Fibroblast of skin of left quadriceps (primary cell): ENCODE measurements at places on chromosomes 1 and 21.

DNA sequence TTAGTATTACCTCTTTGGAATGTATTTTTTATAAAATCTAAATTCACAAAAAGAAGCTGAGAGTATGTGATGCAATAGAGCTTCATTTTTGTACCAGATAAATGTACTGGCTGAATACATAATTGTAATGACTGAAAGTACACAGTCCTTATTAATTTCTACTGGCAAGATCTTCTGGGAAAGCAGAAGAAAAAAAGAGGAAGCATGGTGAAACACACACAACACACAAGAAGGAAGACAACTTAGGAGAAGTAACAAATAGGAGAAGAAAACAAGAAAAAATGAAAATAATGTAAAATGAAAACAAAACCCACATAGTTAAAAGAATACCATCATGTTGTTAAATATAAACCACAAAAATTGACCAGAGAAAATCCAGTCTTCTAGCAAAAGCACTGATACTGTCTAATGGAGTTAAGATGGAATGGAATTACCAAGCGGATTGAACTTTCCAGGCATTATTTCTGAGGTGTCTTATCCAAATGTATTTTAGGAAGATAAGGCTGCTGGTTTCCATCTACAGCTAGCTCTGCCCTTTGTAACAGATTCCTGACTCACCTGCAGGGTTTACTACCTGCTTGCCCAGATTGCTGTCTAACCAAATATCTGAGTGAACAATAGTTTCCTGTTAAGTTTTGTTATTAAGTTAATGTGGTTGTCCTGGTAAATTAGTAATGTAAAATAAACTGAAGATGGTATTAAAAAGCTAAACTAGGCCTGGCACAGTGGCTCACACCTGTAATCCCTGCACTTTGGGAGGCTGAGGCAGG lies 4.5 kb upstream of the COP1 start:
- DNase-seq: no peak

DNA sequence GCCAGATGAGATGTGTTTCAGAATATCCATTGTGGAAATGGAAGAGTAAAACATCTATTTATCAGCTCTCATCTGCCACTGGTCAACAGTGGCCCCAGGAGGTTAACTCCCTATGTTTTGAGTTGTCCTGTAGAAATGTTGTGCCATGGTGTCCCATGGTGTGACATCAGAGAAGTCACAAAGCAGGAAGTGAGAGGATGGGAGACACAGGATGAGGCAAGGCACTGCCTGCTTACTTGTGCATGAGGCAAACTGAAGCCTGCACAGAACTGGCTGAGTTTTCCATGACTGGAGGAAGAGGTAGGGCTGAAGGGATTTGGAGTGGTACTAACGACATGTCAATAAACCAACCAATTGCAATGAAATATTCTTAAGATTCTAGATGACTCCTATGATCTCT lies 131.5 kb upstream of the ZNF644 start:
- no peak for DNase-seq

DNA sequence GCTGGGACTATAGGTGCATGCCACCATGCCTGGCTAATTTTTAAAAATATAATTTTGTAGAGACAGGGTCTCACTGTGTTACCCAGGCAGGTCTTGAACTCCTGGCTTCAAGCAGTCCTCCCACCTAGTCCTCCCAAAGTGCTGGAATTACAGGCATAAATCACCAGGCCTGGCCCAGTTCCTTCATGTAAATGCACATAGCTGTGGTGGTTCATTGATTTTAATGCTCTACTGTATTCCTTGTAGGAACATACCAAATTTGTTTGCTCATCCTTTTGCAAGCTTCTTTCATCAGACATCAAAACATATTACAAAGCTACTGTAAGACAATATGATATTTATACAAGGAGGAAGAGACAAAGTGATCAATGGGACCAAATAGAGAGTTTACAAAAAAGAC lies 237.5 kb upstream of the ESRRG start:
- DNase-seq: no peak

DNA sequence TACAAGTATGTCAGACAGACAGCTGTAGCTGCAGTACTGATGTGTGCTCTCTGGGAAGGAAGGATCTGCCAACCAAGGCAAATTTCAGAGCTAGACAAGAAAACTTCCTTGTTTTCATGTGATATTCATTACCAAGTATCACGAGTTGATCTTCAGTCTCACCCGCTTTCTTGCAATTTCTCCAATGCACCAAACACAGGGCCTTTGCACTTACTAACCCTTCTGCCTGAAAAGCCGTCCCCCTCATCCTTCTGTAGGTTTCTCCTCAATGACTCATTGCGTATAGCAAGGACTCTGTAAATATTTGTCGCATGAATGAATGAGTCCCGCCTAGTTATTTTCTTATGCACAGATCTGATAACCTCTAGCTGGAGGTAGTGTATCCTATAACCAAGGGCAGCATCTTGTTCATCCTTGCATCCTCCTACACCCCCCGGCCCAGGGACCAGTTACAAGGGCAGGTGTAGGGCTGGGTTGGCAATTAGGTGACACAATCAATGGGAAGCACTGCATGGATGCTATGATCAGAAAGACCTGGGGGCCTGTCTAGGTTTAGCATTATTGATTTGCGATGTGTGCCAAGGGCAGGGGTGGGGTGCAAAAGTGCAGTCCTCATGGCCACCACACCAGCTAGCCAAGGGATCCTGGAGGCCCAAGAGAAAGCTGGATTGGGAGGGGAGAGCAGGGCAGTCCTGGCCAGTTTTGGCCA lies 51.4 kb upstream of the GPR157 start:
- no peak for DNase-seq

DNA sequence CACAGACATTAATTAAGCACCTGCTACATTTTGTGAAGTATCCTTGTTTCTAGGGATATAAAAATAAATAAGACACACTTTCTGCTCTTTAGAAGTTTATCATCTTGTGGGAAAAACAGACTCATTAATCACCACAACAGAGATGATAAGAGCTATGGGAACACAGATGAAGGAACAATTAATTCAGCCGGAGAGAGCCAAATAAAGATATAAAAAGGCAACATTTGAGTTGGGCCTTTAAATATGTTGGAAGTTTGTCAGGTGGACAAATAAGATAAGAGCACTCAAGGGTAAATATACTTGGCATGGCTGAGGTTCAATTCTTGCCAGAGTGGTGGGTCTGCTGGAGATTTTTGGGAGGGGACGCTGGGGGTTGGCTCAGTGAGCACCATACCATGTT lies 34.2 kb upstream of the VTCN1 start:
- no peak for DNase-seq

DNA sequence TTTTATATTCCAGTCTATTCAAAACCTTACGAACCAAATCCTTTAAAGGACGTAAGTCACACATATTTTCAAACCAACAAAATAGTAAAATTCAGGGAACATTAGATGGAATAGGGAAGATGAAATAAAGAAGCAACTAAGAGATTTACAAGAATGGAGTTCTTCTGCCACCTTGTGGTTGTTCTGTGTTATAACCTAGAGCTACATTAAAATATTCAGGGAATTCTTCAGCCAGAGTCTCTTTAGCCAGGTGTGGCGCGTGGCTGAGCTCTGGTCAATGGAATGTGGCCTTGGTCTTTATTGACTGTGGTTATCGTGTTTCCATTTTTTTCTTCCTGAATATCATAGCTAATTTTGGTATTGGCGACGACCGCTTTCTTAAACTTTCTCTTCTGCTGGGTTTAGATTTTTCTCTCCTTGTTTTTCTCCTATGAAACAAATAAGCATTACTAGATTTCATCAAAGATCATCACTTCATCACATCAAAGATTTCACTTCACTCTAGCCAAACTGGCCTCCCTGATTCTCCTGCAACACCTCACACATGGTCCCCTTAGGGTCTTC lies 221.3 kb downstream of the MRPL39 start:
- DNase-seq: peak; percentile 56

DNA sequence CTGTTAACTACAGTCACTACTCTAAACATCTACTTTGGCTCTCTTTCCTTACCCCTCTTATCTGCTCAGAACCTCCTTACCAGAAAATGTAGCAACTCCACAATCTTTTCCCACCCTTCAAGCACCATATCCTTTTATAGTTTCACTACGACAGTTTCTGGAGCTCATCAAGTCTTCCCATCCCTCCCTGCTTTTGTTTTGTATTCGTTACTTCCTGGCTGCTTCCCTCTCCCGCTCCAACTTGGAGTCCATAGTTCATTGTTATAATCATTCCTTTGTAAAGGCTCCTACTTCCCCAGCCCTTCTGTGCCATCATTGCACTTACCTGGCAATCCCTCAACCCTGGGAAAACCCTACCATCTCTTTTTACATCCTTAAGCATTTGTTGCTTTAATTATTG lies 18.0 kb downstream of the MPZL1 start:
- DNase-seq: no peak

DNA sequence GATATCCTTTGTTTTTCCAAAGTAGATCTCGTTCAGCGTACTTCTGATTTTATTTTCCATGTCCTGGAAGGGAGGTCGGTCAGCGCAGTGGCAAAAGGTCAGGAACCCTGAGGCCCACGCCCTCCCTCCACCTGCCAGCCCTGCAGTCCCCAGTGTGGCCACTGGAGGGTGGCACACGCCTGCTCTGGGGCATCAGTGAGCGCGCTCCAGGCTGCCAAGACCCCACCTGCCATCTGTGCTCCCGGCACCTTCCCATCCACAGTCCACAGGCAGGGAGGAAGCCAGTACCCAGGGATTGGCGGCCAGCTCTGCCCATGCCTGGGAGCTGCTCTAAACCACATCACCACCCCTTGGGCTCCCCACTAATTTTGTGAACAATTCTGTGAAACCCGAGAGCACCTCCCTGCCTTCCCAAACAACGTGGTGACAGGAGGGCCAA lies 32.3 kb downstream of the SLC66A1 start:
- DNase-seq: no peak

GRCh38 chr1:87592156-87592555 lies 263.5 kb downstream of the LMO4 start:
- no peak for DNase-seq

- peak; percentile 6 for DNase-seq
These were observed 44.1 kb upstream of the SLC25A33 start for GRCh38 chr1:9494936-9495758.

DNA sequence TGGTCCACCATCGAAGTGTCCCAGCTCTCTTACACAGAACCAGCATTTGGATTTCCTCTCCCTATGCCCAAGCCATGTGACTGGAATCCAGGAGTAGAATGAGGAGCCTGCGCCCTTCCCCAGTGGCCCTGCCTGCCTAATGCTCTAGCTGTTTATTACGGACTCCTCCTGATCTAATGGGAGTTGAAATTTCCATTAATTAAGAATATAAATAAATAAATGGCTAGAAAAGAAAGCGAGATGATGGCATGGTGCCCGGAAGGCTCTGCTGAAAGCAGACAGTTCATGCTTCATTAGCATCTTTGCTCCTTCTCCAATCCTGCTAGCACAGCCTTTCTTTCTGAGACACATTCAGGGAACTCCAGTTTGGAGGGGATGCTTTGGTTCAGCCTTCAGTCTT lies 216.2 kb downstream of the SEC16B start:
- DNase-seq: no peak

DNA sequence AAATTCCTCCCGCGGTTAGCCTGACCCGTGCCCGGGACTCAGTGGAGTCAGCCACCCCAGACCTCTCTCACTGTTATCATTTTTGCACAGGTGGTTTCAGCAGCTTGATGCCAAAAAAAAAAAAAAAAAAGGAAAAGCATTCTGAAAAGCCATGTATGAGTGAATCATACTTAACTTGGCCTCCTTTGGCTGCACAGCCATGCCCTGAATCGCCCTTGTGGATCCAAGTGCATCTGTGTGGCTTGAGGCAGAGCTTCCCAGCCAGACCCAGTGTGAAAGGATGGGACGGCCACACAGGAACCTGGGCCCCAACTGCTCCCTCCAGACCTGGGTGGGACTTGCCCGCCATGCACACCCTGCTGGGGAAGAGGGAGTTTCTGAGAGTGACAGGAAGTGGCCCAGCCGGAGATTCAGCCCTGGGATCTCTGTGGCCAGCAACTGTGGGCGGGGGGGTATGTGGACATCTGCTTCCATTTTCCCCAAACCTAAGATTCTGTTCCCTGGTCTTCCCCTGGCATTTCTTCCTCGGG lies 8.6 kb downstream of the YBEY start:
- peak; percentile 10 for DNase-seq

DNA sequence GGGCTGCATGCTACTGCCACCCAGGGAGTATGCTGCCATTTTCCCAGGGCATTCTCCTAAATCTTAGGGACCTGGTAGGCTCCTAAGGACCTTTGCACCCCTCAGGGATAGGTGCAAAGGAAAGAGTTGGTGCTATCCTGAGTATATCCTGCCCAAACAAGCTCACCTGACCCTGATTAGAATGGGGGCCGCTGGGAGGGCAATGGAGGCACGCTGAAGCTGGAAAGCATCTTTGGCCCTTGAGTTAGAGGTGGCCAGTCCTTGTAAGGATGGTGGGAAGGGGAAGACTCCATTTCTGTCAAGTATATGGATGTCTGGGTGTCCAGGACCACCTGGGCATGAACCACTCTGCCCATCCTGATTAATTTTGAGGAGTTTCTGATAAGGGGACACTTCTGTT lies 48.9 kb upstream of the A3GALT2 start:
- no peak for DNase-seq

DNA sequence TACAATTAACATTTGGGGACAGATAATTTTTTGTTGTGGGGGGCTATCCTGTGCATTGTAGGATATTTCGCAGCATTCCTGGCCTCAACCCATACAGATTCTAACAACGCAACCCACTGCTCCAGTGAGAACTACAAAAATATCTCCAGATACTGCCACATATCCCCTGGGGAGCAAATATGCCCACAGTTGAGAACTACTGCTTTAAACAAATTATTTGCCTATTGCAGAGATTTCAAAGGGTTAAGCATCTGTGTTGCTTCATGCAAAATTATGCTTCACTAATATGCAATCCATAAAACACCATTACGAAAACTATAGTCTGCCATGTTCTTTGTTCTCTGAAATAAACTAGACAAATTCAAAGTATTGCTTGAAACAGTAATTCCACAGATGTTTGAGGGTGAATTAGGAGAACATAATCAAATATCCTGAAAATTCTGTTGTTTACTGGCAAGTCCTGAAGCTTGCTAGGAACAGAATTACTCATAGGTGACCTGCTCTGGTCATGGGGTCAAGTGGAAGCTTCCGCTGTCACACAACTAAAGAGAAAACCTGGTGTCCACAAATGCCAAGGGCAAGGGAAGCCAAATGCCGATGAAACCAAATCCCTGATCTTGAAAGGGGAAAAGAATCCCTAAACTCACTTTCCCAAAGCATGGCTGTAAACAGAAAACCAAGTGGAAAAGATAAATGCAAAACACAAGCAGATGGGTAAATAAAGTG lies 149.4 kb downstream of the RERE start:
- DNase-seq: no peak
